ENCODE measurements at places on chromosomes 16 and 17.

DNA sequence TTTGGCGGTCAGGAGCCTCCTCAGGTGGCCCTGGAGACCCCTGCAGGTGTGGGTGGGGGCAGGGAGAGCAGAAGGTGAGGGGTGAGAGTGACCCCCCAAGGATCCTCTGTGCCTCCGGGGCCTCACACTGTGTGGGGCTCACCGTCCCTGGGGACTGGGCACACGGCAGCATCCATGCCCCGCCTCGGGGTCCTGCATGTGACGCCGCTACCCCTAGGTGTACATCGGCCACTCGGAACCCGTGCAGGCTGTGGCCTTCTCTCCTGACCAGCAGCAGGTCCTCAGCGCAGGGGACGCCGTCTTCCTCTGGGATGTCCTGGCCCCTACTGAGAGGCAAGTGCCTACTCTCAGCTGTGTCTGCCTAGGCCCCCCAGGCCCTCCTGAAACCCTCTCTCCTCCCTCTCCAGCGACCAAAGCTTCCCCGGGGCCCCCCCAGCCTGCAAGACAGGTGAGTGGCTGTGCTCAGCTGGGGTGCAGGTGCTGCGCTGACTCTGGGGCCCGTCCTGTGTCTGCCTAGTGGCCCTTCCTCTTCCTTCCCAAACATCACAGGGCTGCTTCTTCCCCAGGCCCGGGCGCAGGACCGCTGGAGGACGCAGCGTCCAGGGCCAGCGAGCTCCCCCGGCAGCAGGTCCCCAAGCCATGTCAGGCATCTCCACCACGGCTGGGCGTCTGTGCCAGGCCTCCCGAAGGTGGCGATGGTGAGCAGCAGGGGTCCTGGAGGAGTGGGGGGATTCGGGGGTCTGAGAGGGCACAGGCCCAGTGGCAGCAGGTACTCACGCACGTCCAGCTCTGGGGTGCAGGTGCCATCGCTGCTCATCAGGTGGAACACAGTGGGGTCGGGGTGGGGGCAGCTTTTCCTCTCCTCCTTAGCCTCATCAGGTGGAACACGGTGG, 9.0 kb upstream of the RHOT2 start:
- no peak for DNase-seq

- no peak for DNase-seq
Measured at GRCh38 chr17:44067545-44067940, 1.1 kb upstream of the LSM12 start.

DNA sequence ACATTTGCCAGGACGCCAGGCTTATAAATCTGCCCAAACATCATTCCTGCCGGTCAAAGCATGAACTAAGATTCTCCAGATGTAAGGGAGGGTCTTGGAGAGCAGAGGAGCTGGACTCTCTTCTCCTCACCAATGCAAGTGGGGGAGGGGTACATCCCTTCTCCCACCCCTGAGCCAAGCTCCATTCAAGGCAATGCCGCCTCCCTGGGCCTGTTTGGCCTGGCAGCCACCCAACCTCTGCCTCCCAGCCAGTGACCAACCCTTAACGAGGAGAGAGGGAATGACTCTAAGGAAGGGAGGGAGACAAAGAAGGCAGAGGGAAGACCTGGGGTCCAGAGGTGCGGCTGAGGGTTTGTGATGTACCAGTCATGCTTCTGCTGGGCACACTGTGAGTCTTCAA, 13.8 kb downstream of the C17orf50 start:
- DNase-seq = no peak

GRCh38 chr16:55512941-55513340, 4.1 kb downstream of the LPCAT2 start:
- DNase-seq = no peak

DNA sequence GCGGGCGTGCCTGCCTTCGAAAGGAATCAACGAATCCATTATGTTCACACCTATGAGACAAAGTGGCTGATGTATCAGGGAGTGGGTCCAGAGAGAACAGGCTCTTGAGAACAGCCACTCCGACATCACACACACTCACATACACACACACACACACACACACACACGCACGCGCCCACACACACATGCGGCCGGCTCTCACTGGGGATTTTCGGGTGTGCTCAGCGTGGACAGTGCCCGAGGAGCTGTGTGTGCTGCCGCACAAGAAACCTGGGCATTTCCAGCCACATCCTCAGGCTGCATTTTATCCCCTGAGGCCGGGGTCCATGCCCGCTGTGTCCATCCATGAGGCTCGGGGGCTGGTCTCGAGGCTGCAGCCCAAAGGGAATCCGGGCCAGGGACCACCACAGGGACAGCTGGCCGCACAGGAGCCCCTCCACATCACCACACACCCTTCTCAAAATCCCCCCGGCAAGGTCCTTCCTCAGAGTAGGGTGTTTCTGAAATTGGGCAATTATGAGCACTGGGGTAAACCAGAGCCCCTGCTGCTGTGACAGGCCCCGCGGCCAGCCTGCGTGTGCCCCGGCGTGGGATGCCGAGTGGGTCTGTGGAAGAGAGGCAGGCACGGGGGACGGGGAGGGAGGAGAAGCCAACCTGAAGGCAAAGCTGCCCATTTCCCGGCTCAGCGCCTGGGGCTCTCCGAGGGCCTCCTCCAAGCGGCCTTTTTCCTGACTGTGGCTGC, 24.8 kb downstream of the MRM3 start:
- DNase-seq = no peak

GRCh38 chr16:86676254-86676670, 97.9 kb downstream of the FOXL1 start:
- DNase-seq = no peak

Data from CD4-positive, alpha-beta T cell treated with Interleukin-15 for 1 hour (primary cell).